ENCODE measurements at places on chromosomes 1 and 21.

GRCh38 chr1:31164291-31164690 is 75.4 kb downstream of the NKAIN1 start:
- DNase-seq = no peak

DNA sequence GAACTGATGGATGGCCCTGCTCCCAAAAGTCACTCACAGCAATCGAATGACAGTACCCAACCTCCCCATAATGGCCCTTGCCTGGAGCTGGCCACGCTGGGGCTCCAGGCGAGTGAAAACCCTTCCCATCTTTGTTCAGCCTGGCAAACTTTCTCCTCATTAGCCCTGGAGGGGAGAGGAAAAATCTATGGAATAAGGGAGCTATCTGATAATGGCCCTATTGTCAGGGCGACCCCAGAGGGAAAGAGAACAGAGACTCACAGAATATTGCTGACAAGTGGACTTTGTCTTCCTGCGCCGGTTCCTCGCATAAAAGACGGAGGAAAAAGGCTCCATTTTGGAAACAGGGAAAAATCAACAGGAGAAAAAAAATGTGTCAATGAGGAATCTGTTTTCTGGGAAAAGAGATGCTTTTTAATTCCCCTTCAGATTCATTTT is 13.0 kb upstream of the ARHGEF16 start:
- no peak for DNase-seq

DNA sequence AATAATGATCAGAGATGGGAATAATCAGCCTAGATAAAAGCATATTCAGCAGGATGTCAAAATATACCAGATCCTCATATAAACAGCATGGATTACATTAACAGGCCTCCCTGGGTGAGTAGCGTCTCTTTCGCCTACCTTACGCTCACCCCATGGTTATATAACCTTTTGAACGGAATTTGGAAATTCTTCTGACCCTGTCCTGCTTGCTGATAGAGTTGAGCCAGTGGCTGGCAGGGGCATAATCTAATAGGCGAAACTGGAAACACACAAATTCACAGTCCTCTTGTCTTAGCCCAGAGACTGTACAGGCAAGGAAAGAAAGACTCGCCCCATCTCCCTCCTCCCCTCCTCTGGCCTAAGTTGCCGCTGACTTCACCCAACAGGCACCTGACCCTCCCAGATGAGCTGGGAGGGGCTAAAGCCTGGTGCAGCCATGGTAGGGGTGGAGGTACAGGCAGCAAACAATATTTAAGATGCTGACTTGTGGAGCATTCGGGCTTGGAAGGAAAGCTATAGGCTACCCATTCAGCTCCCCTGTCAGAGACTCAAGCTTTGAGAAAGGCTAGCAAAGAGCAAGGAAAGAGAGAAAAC is at the start of gene ANGPTL7:
Gene ANGPTL7 (plus strand): TSS at position 498 of the 594 bp plus-strand sequence. CDS start 225 bp downstream, outside the sequence.
- DNase-seq = no peak

GRCh38 chr1:30597711-30598110 is 125.7 kb downstream of the MATN1 start:
- no peak for DNase-seq

GRCh38 chr1:227295609-227296008 is 22.7 kb downstream of the CDC42BPA start:
- no peak for DNase-seq

DNA sequence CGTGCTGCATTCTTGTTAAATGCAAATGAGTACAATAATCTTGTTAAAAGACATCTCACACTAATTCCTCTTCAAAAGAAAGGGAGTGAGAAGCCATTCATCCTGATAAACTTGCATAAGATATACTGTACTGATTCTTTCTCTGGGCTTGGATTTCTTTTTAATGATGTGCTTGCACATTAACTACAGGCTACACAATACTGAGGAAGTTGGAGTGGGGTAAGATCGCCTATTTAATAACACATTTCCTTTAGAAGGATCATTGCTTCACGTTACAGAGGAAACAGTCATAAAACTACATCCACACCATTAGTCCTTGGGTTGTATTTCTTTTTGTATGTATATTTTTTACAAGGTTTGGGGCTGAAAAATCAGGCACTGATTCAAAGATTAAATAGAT is 36.6 kb downstream of the NRIP1 start:
- no peak for DNase-seq

DNA sequence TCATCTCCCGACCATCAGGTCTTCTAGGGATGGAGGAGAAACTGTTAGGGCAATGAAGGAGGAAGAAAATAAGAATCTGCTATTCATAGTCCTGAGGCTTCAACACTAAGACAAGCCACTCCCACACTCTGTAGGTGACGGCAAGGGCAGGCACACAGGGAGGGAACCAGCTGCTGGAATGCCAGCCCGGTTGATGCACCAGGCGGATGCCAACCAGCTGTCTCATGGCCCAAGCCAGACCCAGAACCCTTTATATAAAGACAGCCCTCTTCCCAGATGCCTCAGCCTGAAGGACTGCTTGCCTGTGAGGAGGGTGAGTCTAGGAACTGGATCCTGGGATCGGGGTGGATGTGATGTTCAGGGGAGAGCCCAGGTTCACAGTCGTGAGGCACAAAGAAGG is at the start of gene KPRP:
Gene KPRP (plus strand): TSS at position 279 of the 400 bp plus-strand sequence. CDS start 1,564 bp downstream, outside the sequence.
- no peak for DNase-seq

All from activated CD8-positive, alpha-beta memory T cell treated with anti-CD3 and anti-CD28 coated beads for 4 hours (primary cell).